SJSA1 (cell line): ENCODE measurements at places on chromosomes 3 and 15.
A peak's percentile ranks its signal among the peaks of the same experiment; 100 is the strongest.

DNA sequence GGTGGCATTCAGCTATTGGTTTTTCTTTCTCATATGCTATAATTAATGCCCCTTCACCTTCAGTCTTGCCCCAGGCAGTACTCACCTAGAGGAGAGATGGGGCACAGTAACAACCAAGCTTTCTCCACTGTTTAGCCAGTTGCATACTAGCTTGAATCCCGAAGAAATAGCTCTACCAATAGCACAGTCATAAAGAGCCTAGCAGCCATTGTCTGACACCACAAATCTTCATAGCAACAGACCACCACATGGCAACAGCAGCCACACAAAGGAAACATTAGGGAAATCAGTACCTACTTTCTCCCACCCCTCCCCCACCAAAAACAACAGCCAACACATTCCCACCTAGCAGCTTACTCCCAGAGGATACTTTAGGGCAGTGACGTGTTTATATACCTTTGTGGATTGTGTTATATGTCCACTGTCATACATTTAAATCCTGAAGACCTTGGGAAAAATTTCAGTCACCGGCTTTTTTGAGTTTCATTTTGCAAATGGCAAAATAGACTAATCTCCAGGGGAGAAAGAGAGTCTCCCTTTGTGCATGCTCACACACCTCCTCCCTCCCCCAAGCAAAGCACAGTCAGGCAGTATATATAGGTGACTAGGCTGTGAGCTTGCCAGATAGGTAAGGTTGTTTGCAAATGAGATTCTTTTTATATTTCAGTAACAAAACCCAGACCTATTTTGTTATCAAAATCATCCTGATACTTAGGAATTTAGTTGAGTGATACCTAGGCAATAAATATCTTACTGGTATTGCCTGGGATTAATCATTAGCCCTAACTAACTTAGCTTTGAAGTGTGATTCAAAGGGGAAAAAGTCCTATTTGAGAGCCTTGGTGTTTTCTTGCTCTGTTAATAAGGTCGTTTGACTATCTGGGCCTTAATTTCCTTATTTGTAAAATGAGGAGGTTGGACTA lies 140.6 kb downstream of the RBPMS2 start:
- DNase-seq: peak; percentile 58

- DNase-seq: no peak
These were observed 546.7 kb upstream of the ADAMTS9 start for GRCh38 chr3:65234499-65234898.

GRCh38 chr3:173030273-173030672 lies 110.8 kb downstream of the SPATA16 start:
- no peak for DNase-seq

DNA sequence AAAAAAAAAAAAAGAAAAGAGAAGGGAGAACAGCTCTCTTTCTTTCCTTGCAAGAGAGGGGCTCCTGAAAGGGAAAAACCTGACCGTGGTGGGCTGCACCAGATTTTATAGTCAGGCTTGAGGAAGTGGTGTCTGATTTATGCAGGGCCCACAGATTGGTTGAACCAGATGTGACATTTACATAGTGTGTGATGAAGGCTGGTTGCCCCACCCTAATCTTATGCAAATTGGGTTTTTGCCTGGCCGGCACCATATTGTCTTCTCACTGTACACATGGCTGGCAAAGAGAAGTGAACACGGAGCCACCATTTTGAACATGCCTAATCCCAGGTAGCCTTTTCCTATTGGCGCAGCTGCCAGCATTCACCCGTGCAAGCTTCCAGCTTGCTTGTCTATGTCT lies 154.4 kb downstream of the OXSM start:
- no peak for DNase-seq

DNA sequence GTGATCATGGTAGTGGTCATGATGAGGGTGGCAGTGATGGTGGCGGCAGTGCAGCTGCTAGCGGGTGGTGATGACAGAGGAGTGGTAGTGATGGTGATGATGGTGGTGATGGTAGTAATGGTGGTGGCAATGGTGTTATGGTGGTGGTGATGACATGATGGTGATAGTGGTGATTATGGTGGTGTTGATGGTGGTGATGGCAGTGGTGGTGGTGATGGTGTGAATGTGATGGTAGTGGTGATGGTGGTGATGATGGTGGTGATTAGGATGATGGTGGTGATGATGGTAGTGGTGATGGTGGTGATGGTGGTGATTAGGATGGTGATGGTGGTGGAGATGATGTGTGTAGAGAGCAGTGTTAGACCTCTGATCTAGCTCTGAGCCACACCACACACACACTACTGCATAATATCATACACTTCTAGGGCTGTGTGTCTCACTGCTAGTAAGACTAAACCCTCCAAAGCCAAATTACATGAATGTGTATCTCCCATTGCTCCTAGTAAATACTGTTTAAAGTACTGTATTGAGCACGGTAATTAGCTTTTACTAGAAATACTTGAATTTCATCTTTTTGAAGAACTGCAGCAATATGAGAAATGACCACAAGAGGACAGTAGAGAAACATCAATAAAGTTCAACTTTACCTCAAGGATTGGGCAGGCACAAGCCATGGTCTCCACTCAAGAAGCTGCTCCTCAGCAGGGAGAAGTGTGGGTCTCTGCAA lies 28.8 kb downstream of the TMED3 start:
- no peak for DNase-seq

- no peak for DNase-seq
These were observed 167.3 kb upstream of the THBS1 start for GRCh38 chr15:39413558-39413957.
